ENCODE measurements at places on chromosomes 7 and 10.

DNA sequence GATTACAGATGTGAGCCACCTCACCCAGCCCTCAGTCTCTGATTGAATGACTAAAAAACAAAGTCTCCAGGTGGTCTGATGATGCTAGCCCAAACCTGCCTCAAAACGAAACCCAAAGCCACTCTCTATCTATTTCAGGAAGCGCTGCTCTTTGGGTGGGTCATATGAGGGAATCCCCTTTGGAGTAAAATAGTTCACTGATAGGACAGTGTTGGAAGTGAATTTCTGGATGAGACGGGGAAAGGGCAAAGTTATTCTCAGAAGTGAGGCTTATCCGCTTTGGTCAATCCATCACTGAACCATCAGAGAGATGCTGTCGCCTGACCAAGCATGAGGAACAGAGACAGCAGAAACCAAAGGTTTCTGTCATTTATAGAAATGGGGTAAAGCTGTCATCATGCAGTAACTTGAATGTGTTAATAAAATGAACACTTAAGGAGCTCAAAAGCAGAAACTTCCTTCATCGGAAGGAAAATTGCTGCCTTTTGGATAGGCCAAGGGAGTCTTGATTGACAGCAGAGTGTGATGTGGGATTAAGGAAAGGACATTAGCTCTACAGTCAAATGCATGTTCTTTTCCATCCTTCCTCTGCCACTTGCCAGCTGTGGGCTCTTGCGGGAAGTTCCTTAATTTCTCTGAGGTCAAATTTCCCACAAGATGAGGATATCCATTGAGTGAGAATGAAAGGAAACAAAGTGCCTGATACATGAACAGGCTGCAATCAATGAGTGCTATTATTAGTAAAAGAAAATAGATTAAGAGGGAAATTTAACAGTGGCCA, 64.9 kb upstream of the C1QL3 start:
- DNase-seq, result no peak

DNA sequence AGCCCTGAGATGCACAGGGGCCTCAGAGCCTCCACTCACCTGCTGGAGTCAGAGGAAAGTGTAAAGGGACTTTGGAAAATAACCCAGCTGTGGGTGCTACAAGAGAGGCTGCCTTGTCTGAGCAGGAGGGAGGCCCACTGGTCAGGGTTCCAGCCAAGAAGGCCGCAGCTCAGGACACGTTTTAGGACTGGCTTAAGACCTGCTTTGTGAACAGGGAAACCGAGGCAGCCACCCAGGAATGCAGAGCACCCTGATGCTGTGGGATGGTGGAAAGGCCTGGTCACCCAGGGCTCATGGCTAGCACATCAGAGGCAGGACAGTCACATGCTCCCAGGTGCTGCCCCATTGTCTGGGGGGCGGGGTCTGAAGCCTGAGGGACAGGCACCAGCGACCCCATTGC, 38.9 kb upstream of the CHST15 start:
- no peak for DNase-seq

GRCh38 chr10:76302961-76303630, 871.7 kb downstream of the LRMDA start:
- DNase-seq, result peak; percentile 24

GRCh38 chr10:91536733-91537132, 96.1 kb downstream of the PPP1R3C start:
- DNase-seq, result no peak

GRCh38 chr10:88979153-88979562, 11.4 kb upstream of the FAS start:
- DNase-seq, result no peak

DNA sequence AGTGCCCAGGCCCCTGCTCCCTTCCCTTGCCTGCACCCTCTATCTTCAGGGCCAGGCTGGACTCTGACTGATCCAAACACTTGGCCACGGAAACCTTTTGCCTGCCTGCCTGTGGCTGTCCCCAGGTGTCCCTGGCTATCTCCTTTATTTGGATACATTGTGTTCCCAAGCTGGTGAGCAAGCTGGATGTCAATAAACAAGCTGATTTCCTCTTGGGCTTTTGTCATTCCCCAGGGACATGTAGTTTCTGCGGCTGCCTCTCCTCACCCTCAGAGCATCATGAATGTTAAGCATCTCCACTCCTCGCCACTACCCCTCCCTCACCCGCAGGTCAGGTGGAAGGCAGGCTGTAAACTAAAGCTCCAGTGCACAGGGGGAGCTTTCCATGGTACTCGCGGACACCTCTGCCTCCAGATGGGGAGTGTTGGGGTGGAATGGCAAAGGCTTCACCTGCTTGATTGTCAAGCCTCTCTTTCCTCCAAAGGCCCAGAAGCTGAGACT, 6.9 kb downstream of the GHRHR start:
- DNase-seq, result peak; percentile 32

DNA sequence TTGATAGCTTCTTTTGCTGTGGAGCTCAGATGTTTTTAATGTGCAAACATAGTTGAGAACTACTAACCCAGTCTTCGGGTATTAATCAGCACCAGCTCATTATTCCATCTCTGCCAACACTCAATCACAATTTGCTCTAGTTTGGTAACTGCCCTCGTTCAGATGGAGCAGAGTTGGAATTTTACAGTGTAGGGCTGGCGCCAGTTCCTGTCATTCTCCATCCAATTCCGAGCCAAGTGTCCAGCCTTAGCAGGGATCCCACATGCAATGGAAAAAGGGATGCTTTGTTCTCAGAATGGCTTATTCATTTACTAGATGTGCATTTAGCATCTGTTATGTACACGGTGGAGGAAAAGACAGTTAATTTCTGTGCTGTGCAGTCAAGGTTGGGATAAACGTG, 504.5 kb upstream of the GALNT17 start:
- no peak for DNase-seq

- no peak for DNase-seq
These were observed 81.4 kb upstream of the IL6 start for GRCh38 chr7:22645418-22646181.

DNA sequence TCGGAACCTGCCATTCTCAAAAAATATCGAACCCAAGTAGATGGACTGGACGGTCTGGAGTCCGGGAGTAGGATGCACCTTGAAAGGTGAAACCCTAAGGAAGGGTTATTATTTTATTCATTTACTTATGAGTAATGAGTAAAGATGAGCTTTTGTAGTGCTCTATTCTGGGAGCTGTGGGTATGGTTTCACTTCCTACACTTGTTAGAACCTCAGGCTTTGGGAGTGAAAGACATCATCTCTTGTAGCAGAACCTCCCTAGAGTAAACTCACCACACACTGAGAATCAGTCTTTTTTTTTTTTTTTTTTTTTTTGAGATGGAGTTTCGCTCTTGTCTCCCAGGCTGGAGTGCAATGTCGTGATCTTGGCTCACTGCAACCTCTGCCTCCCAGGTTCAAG, 389.4 kb upstream of the AUTS2 start:
- DNase-seq, result no peak

DNA sequence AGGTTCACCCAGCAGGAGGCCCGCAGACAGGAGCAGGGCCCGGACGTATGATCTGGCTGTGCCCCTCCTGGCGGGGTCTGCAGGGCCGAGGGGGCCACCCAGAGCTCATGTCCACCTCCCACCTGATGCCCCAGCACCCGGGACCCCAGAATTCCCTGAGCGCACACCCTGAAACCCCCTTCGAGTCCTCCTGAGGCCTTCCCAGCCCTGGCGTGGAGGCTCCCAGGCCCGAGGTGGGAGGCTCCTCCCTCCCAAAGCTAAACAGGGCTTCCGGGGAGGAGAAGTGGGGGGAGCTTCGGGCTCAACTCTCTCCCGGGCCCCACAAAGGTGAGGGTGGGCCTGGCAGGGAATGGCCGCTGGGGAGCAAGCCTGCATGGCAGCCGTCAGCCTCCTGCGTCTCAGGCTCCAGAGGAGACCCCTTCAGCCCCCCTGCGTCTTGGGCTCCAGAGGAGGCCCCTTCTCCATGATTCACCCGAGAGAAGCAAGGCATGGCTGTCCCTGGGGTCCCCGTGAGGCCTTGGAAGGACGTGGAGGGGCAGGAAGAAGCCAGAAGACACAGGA, 30.2 kb downstream of the MICALL2 start:
- DNase-seq, result no peak

GRCh38 chr7:30240106-30240800, 44.1 kb upstream of the ZNRF2 start:
- DNase-seq, result no peak

GRCh38 chr10:79322616-79323543, 24.4 kb upstream of the PPIF start:
- no peak for DNase-seq

- DNase-seq, result no peak
These were observed 292.4 kb upstream of the MYO3A start for GRCh38 chr10:25641595-25641994.

DNA sequence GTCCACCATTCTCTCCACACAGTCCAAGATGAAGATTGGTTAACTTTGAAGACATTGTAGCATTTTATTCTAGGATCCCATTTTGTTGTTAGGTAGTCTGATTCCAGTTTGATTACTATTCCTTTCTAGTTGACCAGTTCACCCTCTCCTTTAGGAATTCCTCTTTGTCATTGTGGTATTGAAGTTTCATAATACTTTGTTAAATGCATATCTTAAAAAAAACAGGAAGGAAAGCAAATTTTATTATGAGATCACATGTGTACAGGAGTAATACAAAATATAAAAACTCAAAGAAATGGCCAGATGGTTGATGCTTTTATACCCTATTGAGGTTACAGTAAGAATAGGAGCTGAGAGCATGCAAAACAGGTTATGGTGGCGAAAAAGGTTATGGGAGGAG, 15.5 kb upstream of the SEMA3C start:
- DNase-seq, result no peak

DNA sequence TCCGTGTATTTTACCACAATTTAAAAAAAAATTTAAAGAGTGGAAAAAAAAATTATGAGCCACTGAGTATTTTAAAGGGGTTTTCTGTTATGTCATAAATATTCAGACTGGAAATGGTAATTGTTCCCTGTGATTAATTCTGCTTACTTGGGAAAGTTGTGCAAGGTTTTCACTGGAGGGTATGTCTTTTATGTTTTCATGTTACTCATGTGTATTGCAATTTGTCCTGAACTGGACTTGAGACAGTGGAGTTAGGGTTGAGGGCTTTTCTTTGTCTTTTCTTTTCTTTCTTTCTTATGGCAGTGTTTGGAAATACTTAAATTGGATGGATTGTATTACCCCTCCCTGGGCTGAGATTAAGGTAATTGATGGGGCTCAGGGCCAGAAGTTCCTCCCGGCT, 257.7 kb downstream of the BAMBI start:
- no peak for DNase-seq

GRCh38 chr7:50330696-50331095, 26.2 kb downstream of the IKZF1 start:
- no peak for DNase-seq

- DNase-seq, result no peak
These were observed 30.1 kb downstream of the SEMA3D start for GRCh38 chr7:85156661-85157208.

- no peak for DNase-seq
These were observed 228.7 kb downstream of the BAMBI start for GRCh38 chr10:28906011-28906411.

GRCh38 chr7:35697414-35698175, 2.7 kb upstream of the HERPUD2 start:
- no peak for DNase-seq

DNA sequence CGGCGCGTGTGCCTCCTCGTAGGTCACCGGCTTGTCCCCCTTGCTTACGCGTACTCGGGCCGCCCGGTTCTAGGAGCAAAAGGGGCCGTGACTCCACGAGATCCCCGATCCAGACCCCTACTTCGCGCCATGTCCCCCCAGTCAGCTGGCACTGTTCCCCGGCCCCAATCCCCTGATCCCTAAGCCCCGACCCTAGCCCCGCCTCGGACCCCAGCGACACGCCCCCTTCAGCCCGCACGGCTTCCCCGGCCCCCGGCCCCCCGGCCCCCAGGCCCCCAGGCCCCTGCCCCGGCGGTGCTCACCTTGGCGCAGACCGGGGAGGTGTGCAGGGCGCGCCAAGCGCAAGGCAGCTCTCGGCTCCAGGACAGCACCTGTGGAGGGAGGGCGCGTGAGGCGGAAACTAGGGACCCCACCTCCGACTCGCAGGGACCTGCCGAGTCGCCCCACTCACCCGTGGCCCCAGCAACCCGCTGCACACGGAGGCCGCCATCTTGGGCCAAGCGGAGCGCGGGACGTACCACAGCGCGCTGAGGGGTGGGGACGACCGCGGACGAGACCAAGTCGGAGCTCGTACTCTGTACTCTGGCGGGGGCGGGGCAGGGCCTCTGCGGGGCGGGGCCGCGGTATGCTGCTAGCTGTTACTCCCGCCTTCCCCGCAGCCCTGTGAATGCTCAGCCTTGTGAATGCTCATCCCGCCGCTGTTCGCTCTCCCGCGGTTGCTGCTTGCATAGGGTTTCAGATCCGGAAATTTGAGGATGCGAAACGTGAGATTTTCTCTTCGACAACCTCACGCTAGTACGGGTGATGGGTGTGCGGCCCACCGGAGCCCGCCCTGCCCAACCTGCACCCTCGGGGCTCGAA, at the start of gene MRPS24:
TSS of gene MRPS24 (minus strand) at position 512 of the 861 bp plus-strand sequence. CDS start at position 490, 22 bp downstream.
- peak; percentile 97 for DNase-seq

- no peak for DNase-seq
These were observed 268.7 kb downstream of the WDR37 start for GRCh38 chr10:1324903-1325302.

DNA sequence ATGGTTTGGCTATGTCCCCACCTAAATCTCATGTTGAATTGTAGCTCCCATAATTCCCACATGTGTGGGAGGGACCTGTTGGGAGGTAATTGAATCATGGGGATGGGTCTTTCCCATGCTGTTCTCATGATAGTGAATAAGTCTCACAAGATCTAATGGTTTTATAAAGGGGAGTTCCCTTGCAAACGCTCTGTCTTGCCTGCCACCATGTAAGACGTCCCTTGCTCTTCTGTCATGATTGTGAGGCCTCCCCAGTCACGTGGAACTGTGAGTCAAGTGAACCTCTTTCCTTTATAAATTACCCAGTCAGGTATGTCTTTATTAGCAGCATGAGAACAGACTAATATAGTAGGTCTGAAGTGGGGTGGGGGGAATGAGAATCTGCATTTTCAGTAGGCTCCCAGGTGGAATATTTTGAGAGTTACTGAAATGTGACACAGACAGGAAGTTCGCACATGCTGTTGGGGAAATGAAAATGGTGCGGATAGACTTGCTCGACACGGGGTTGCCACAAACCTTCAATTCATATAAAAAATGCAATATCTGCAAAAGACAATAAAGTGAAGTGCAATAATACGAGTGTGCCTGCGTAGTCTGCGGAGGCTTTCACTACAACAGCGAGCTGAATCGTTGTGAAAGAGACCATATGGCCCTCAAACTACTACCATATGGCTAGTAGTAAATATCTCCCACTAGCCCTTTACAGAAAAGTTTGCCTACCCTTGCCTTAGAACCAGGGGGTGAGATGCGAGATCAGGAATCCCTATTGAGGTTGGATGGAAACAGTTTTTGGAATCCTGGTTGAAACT, 166.1 kb downstream of the GRK5 start:
- no peak for DNase-seq

DNA sequence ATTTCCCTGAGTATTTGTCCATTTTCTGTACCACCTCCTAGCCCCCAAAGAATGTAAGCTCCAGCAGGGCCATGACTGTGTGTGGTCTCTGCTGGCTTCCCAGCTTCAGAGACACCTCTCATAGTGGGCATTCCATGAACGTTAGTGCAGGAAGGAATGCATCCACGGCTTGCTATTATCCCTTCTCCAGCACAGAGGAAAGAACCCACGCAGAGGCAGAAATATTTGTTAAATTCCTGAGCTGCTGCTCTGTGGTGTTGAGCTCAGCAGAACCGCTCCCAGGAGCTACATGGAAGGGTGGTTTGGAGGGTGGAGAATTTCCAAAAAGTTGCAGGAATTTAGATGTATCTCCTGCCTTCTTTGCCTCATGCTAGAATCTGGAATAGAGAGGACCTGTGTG, 275.2 kb downstream of the POU6F2 start:
- no peak for DNase-seq

- DNase-seq, result peak; percentile 76
These were observed 570 bp upstream of the PRTFDC1 start for GRCh38 chr10:24952707-24953645.

- peak; percentile 58 for DNase-seq
These were observed 29.7 kb downstream of the VIM start for GRCh38 chr10:17257466-17258321.
